ENCODE measurements at places on chromosomes 12 and 14.
A peak's percentile ranks its signal among the peaks of the same experiment; 100 is the strongest.

DNA sequence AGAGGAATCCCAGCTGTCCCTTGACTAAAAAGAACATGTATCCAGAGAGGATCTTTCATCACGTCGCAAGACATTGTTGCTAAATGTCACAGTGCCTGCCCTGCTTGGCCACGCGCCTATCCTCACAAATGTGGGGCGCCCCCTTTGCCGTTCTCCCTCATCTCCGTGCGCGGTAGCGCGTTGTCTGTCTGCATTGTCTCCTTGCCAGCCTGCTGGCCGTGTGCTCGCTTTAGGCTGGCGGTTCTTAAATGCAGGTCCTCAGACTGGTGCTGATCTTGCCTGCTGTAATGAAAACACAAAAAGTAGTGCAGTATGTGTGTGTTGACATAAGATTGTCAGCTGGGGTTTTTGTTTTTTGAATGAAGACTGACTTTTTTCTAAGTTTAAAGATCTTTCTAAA is 198.2 kb upstream of the RGS6 start:
- H3K4me3 ChIP-seq = no peak overlapping the region
- H3K27me3 ChIP-seq = no peaks in the 10 kb centered on the region
- no peak overlapping the region for H3K27ac ChIP-seq
- no peaks in the 10 kb centered on the region for H3K4me1 ChIP-seq
- no peak for DNase-seq

DNA sequence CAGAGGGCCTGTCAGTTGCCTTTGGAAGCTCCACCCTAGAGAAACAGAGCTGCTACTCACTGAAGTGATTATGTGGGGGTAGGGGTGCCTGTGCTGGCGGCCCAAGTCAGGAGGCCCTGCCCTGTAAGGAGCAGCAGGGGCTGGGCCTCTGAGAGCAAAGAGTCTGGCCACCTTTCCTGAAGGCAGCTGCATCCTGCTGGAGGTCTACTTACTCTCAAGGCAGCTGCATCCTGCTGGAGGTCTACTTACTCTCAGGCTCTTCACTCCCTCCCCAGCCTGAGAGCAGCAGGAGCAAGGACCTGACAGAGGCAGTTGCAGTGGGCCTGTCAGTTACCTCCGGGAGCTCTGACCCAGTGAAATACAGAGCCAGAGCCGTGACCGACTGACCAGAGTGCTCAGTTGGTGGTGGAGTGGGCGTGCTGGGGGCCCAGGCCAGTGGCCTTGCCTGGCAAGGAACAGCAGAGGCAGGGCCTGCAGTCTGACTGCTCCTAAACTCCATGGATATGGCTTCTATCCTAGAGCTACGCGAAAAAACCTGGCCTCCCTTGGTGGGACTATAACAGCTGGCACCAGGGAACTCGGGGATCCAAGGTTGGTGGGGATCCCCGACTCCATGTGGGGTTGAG is 32.3 kb downstream of the RAD51B start:
- no peak overlapping the region for H3K4me3 ChIP-seq
- H3K4me1 ChIP-seq = no peaks in the 10 kb centered on the region
- H3K27me3 ChIP-seq = no peaks in the 10 kb centered on the region
- H3K27ac ChIP-seq = no peak overlapping the region
- H3K36me3 ChIP-seq = no peaks in the 10 kb centered on the region

- no peak overlapping the region for H3K27ac ChIP-seq
- no peaks in the 10 kb centered on the region for H3K4me1 ChIP-seq
- H3K4me3 ChIP-seq = no peak overlapping the region
- DNase-seq = no peak
- no peaks in the 10 kb centered on the region for H3K27me3 ChIP-seq
These were observed 22.9 kb downstream of the SPTLC2 start for GRCh38 chr14:77593501-77593961.

DNA sequence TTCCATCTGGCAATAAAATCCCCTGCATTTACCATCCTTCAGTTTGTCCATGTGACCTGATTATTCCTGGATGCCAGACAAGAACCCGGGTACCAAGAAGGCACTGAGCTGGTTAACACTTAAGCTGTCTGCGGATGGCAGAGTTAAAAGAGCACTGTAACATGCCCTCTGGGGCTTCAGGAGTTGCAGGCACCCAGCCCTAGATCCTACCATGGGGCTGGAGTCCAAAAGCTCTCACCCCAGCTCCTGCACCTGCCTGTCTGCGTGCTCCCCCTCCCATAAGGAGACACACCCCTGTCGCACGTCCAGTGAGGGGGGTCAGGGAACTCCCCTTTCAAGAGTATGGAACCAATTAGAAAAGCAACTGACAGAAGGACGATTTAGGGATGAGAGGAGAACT is 14.6 kb upstream of the FBXO34 start:
- H3K4me1 ChIP-seq = no peaks in the 10 kb centered on the region
- H3K4me3 ChIP-seq = no peak overlapping the region
- H3K27me3 ChIP-seq = no peaks in the 10 kb centered on the region

- H3K4me1 ChIP-seq = no peaks in the 10 kb centered on the region
- no peak for DNase-seq
- no peaks in the 10 kb centered on the region for H3K36me3 ChIP-seq
- no peak overlapping the region for H3K27ac ChIP-seq
These were observed 9.7 kb downstream of the CKB start for GRCh38 chr14:103512701-103513611.

DNA sequence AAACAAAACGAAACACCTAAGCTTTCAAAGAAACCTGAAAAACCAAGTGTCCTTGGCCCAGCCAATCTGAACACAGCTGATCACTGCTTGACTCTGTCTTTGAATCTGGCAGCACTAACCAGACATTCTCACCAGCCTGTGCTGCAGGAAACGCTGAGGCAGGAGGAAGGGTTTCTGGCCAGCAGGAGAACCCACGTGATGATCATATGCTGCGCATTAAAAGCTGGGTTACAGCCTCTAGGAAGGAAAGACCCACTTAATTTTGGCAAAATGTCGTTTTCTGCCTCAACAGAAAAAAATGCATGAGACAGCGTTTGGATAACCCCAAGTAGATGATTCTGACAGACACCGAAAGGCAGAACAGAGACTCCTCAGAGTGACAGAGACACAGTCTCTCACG is 9.8 kb downstream of the APPL2 start:
- H3K4me3 ChIP-seq = no peak overlapping the region
- no peaks in the 10 kb centered on the region for H3K27me3 ChIP-seq
- no peaks in the 10 kb centered on the region for H3K4me1 ChIP-seq
- H3K27ac ChIP-seq = no peak overlapping the region

DNA sequence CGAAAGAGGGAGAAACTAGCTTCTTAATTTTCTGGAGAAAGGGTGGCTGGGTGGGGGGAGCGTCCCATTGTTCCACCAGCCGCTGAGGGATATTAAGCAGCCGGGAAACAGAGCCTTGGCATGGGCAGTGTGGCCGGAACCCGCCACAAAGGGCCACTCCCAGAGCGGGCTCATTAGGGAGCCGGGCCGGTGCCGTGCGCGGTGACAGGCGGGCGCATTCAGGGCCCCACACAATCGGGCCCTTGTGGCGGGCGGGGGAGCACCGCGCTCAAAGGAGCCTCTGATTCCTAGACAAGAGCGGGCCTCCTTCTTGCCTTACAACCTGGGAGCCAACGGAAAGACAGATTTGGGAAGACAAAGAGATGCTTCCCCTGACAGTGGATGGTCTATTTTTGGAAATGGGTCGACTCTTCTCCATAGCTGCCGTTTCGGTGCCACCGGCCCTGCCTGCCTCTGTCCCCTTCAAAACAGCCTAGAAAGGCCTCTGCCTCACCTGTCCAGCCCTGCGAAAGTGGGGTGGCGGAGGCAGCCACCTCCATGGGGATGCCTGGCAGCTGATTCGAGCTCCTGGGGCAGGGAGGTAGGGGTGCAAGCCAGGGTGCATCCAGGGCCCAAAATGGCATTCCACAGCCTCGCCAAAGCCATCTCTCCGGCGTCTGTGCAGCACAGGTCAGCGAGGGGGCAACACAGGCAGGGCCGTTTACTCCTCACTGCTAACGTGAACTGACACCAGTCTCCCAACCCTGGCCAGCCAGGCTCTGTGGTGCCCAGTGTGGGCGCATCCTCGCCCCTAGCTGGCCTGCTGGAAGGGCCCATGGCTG is 10.9 kb downstream of the CCDC85C start:
- H3K36me3 ChIP-seq = no peaks in the 10 kb centered on the region
- H3K27me3 ChIP-seq = no peaks in the 10 kb centered on the region
- no peaks in the 10 kb centered on the region for H3K4me1 ChIP-seq

- DNase-seq = no peak
- no peak overlapping the region for H3K27ac ChIP-seq
- no peaks in the 10 kb centered on the region for H3K4me1 ChIP-seq
- no peaks in the 10 kb centered on the region for H3K36me3 ChIP-seq
- H3K4me3 ChIP-seq = no peak overlapping the region
- no peaks in the 10 kb centered on the region for H3K27me3 ChIP-seq
These were observed 40.9 kb downstream of the PTGER2 start for GRCh38 chr14:52355016-52355431.

GRCh38 chr12:116266168-116266601 is 11.3 kb downstream of the MED13L start:
- no peak overlapping the region for H3K4me3 ChIP-seq
- DNase-seq = peak; percentile 84
- peaks cover 13% of the 10 kb centered on the region for H3K4me1 ChIP-seq
- no peak overlapping the region for H3K27ac ChIP-seq

DNA sequence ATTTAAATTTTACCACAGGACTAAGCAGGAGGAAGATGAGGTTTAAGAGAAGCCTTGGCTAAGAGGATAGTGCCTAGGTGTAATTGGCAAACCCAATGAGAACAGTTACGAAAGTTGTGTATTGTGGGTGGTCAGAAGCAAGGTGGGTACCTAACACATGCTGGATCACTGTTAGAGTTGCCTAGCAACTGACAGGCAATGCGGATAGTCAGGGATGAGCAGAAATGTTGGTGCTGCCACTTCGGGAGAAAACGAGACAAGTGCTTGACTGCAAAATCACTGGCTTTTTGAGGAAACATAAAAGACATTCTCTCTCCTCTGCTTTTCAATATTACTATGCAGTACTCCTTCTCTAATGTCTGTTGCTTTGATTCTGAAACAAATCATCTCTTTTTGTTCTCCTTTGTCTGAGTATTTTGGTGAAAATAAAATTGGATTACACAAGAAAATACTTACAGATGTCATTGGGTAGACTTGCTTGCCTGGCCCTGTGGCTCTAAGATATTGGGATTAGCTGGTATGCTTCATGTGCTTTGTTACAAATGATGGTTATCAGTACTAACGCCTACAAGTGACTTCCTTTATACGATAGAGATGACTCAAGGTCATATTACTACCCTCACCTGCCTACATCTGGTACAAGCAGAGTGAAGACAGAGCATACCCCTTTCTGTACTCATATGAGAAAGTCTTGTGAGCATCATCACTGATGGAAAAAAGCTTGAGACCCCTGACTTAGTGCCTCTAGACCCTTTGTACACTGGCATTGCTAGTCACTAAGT is 48.0 kb downstream of the TDP1 start:
- H3K36me3 ChIP-seq = no peaks in the 10 kb centered on the region
- H3K27me3 ChIP-seq = no peaks in the 10 kb centered on the region
- H3K27ac ChIP-seq = no peak overlapping the region
- no peak for DNase-seq
- H3K4me3 ChIP-seq = no peak overlapping the region

GRCh38 chr12:40222247-40222646 is 2.5 kb upstream of the LRRK2 start:
- no peaks in the 10 kb centered on the region for H3K36me3 ChIP-seq
- H3K27me3 ChIP-seq = peaks cover 3% of the 10 kb centered on the region
- no peaks in the 10 kb centered on the region for H3K4me1 ChIP-seq
- DNase-seq = no peak

- no peak overlapping the region for H3K27ac ChIP-seq
- no peak for DNase-seq
- H3K4me1 ChIP-seq = no peaks in the 10 kb centered on the region
- no peaks in the 10 kb centered on the region for H3K36me3 ChIP-seq
- no peaks in the 10 kb centered on the region for H3K27me3 ChIP-seq
These were observed 11.9 kb downstream of the PTPRO start for GRCh38 chr12:15334225-15334624.

DNA sequence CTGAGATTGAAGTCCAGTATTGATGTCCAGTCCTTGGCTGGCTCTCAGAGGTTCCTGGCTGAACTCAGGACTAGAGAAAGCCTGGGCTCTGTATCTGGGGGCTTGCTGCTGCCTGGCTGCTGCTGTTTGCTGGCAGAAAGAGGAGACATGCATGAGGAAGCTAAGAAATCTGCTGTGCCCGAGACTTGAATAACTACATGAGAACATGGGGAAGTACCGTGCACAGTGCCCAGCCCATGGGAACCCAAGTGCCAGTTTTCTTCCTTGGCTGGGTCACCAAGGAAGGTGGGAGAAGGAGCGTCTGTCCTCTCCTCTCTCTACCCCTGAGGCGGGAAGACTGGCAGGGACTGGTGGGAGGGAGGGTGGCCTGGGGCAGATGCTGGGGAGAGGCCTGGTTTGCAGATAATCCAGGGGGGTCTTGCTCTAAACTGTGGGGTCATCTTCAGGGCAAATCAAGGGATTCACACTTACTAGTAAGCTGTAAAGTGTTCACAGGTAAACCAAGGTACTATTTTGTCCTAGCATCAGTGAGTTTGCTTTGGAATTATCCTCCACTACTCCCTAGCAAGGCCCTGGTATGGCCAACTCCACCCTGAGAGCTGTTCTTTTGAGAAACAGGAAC is 13.8 kb upstream of the ZFP36L1 start:
- no peak overlapping the region for H3K4me3 ChIP-seq
- H3K36me3 ChIP-seq = no peaks in the 10 kb centered on the region
- DNase-seq = no peak
- H3K4me1 ChIP-seq = no peaks in the 10 kb centered on the region
- H3K27ac ChIP-seq = no peak overlapping the region

GRCh38 chr14:75881994-75882393 is 99.8 kb downstream of the TGFB3 start:
- no peaks in the 10 kb centered on the region for H3K36me3 ChIP-seq
- no peaks in the 10 kb centered on the region for H3K27me3 ChIP-seq
- no peak overlapping the region for H3K27ac ChIP-seq
- no peak overlapping the region for H3K4me3 ChIP-seq
- DNase-seq = no peak
- H3K4me1 ChIP-seq = no peaks in the 10 kb centered on the region

DNA sequence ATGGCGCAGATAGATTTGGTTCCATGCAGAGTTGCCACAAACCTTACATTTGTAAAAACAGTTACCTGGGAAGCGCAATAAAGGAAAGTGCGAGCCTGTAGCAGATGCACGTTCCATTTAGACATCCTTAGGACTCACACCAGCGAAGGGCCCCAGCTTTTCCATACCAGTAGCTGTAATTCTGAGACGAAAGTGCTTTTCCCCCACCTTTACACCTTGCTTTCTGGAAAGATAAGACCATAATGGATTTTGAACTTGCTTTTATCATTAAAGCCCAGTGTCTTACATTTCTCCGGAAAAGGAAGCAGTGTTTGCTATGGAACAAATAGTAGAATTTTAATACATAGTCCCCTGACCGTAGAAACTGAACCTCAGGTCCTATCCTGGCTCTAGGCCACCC is 616 bp upstream of the CCDC77 start:
- no peak for DNase-seq
- no peak overlapping the region for H3K27ac ChIP-seq
- H3K4me1 ChIP-seq = peaks cover 2% of the 10 kb centered on the region
- H3K27me3 ChIP-seq = no peaks in the 10 kb centered on the region
- H3K36me3 ChIP-seq = no peaks in the 10 kb centered on the region
- no peak overlapping the region for H3K4me3 ChIP-seq

DNA sequence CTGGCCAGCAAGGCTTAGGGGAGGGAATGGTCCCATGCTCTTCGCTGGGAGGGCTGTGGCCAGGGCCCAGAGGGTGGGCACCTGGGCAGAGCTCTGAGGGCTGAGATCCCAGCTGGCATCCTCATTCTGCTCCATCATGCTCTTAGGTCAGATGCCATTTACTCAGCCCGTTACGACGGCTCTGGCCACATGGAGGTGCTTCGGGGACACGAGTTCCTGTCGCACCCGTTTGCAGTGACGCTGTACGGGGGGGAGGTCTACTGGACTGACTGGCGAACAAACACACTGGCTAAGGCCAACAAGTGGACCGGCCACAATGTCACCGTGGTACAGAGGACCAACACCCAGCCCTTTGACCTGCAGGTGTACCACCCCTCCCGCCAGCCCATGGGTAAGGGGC is 30.8 kb upstream of the LRP1-AS start:
- peak; percentile 16 for DNase-seq
- peaks cover 25% of the 10 kb centered on the region for H3K36me3 ChIP-seq
- no peak overlapping the region for H3K4me3 ChIP-seq
- no peaks in the 10 kb centered on the region for H3K27me3 ChIP-seq

All from mesendoderm (in vitro differentiated cells).